Activated T-cell treated with anti-CD3 and anti-CD28 coated beads, Interleukin-2, amount 50 U/mL, for 72 hours (primary cell): ENCODE measurements at places on chromosomes 4 and X.

GRCh38 chr4:36549992-36550391 is 268.6 kb downstream of the DTHD1 start:
- DNase-seq: no peak

DNA sequence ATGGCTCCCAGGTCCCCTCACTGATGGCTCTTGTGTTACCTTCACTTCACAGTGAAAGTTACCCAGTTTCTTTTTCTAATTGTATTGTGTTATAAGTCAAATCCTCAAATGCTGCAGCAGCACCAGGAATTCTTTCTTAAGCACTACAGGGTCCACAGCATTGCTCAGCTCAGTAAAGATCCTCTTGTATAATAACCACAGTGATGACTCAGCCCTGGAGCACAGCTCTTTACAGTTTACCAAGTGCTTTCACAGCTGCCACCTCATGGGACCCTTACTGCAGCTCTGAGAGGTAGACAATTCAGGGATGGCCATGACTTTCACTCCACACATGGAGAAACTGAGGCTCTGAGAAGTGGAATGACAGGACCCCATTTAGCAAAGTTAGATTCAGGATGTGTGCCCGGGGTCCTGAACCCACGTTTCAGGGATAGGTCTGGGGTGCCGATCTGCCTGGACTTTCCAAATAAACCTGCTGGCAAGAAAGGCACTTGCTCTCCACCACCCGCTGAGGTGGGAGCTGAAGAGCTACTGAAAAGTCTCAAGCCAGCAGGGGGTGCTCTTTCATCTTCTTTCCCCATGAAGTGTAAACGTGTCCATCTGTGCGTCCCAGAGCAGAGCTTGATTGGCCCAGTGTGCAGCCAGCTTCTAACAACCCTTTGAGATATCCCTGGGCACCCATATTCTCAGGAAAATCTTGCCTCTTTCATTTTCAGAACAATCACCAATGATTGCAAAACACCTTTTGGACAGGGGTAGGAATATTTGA is 35.7 kb upstream of the GABRQ start:
- peak; percentile 8 for DNase-seq

DNA sequence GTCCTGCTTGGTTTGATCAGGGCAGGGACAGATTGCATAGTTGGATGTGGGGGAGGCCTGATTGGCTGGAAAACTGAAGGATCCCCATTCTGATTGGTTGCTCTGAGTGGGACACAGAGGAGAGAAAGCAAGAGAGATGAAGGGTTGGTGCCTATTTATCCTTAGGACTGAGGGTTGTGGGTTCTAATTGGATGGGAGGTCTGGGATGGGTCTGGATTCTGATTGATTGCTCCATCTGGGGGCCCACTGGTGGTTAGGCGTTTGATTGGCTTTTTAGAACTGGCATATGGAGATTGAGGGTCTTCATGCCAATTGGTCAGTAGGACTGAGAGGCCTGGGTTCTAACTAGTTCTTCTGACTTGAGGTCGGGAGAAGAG is 644 bp upstream of the EBP start:
- no peak for DNase-seq

DNA sequence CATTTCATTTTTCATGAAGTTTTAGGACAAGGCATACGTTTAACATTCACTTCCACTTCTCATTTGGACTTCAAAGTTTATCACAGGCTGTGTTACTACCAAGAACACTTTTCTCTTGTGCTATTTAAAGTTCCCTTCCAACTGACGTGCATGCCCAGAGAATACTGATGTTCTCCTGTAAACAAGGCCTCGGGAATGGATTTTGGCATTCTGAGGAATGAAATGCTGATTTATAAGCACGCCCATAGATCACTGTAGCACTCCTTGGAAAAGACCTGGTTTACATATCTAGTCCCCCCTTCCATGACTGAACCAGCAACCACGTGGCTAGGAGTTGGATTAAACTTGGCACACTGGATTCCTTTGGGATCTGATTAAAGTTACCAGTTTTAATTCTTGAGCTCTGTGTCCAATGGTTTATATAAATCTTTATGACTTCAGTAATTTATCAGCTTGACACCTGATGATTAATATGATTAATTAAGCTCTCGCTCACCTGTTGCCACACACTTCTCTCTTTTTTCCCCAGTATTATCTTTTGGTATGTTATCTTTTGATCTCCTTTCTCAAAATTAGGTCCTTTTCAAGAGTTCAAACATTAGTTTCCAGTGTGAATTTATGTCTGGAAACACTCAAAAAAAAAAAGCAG is 122.4 kb upstream of the HAND2 start:
- DNase-seq: no peak

- DNase-seq: no peak
These were observed 165.3 kb upstream of the BCOR start for GRCh38 chrX:40263014-40263560.

- DNase-seq: no peak
These were observed 51.0 kb downstream of the NSG1 start for GRCh38 chr4:4437798-4438470.

DNA sequence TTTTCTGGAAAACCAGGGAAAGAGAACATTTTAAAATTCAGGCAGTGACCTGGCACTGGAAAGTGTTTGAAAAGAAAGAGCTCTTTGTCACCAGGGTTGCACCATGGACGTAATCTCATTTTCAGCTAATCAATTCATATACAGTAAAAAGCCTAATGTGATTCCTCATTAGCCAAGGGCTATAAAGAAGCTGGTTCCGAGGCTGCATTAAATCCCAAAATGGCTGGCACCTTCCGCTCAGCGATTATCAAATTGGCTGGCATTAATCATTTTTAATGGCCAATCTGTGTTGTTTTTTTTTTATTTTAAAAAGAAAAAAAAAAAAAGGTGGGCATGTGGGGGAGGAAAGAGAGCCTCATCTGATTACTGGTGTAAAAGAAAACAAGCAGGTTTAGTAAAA is 341.4 kb downstream of the RAB28 start:
- no peak for DNase-seq

DNA sequence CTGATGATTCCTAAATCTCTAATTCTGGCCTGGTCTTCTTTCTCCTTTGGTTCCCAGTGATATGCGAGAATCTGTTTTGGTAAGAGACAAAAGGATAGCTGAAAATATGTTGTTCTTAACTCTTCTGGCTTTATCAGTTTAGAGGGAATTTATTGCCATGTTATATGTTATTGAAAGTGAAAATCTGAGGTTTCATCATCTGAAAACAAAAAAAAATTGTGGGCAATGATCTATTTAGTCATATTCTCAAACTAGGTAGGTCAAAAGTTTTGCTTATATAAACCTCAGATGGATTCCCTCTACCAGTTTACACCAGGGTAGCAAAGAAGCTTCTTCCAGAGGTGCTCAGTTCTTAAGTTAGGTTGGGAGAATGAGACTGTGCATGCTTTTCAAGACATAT is 103.6 kb downstream of the ITM2A start:
- no peak for DNase-seq

DNA sequence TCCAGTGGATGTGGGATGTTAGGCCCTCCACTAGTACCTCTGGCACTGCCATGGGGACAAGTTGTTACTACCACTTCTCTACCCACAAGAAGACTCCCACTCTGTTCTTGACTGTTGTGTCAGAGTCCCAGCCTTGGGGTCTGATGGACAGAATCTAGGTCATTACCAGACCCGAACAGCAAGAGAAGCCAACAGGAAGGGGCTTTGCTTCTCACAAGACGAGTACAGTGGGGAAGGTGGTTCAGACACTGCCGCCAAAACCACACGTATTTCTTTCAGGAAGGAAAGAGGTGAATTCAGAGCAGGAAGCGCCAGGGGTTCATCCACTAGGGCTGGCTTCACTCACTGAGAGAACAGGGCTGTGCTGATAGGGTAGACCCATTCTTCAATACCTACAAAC is 161.3 kb upstream of the KIT start:
- no peak for DNase-seq

DNA sequence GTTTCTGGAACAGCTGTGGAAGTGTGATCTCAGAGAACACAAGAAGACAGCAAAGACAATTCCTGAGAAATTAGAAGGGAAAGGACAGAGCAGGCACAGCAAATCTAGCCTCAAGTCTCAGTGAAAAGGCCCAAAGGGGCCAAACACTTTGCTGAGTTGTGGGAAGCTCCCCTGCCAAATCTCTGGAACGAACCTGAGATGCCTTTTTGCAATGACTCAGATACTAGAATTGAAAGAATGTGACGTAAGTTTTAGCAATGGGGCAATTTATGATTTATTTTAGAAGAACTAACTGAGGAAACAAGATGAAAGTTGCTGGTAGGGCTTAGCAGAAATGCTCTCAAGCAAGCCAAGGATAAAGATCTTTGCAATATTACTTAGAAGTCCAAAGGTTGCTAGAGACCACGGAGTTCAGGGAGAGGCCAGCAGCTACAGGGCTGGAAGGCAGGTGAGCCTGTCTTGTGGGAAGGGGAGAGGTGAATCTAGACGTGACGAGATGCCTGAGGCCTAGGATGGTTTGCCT is 92.8 kb downstream of the AMELX start:
- no peak for DNase-seq

DNA sequence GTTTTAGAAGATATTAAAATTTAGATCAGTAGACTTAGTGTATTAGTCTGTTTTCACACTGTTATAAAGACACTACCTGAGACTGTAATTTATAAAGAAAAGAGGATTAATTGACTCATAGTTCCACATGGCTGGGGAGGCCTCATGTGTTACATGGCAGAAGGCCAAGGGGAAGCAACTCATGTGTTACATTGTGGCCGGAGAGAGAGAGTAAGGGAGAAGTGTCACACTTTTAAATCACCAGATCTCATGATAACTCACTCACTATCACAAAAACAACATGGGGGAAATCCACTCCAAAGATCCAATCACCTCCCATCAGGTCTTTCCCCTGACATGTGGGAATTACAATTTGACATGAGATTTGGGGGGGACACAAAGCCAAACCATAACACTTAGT is 1159.7 kb upstream of the PCDH7 start:
- DNase-seq: no peak

- DNase-seq: no peak
These were observed 141.0 kb downstream of the STK32B start for GRCh38 chr4:5192271-5192670.

- DNase-seq: no peak
These were observed 53.4 kb downstream of the AFAP1 start for GRCh38 chr4:7886007-7886973.

DNA sequence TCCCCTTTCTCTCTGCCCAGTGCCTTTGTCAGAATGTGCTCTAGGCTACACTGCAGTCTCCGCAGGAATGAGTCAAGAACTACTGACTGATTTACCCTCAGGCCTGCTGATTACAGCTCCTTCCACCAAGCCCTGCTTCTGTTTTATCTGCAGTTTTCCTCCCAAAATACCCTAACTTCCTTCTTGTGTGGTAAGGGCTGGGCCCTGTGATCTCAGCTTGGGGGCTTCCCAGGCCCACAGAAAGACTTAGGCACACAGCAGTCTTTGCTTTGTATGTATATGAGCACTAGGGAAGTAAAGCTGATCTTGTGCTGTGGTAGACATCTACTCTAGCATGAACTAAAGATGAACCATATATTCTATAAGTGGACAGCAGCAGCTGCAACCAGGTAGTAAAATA is 18.8 kb downstream of the PAK3 start:
- no peak for DNase-seq
